Bone marrow (tissue), 2 donors: ENCODE measurements at places on chromosomes 4 and X.

GRCh38 chrX:149365061-149365460 lies 140.0 kb downstream of the IDS start:
- DNase-seq: no peak

DNA sequence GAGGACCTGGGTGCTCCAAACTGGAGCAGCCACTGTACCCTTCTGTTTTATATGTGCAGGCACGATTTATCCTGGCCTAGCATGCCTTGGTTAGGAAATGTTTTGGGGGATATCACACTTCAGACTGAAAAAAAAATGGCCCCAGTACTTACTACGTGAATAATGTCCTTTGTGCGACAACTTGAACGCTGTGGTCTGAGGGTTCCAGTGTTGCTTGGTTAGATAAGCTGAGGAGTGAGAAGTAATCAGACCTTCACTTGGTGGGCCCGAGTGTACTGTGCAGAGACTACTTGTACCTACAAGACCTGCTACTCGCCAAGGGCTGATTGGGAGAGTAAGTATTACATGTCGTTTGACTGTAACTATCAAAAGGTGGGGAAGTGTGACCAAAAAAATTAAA lies 678 bp downstream of the DNAAF6 start:
- DNase-seq: no peak

- DNase-seq: peak; percentile 87
Measured at GRCh38 chr4:73740353-73740778, at the start of gene CXCL8. Gene CXCL8, plus strand, starts transcription at chr4:73740569. Its CDS starts 90 bp downstream, at chr4:73740659.

GRCh38 chrX:107025545-107025944 lies 25.5 kb upstream of the MORC4 start:
- no peak for DNase-seq

DNA sequence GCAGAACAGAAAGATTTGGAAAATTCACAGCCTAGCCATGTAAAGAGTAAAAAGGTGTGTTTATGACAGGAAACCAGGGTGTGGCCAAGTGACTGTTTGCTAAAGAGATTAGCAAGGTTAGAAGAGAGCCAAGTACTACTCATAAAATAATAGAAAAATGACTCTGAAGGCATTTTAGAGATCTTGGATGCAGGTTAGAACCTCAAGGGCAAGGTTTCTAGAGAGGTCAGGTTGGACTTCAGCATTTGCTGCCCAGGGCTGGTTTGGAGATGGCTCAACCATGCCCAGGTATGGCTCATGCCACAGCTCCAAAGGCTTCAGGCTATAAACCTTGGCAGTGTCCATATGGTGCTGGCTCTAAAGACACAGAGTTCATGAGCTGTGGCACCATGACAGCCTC lies 40.6 kb upstream of the ADGRA3 start:
- no peak for DNase-seq

- no peak for DNase-seq
Measured at GRCh38 chrX:8632924-8633323, 99.0 kb downstream of the ANOS1 start.

- DNase-seq: peak; percentile 6
Measured at GRCh38 chr4:89254847-89255246, 52.8 kb downstream of the GPRIN3 start.

GRCh38 chr4:109390115-109390768 lies 43.4 kb upstream of the SEC24B start:
- no peak for DNase-seq

DNA sequence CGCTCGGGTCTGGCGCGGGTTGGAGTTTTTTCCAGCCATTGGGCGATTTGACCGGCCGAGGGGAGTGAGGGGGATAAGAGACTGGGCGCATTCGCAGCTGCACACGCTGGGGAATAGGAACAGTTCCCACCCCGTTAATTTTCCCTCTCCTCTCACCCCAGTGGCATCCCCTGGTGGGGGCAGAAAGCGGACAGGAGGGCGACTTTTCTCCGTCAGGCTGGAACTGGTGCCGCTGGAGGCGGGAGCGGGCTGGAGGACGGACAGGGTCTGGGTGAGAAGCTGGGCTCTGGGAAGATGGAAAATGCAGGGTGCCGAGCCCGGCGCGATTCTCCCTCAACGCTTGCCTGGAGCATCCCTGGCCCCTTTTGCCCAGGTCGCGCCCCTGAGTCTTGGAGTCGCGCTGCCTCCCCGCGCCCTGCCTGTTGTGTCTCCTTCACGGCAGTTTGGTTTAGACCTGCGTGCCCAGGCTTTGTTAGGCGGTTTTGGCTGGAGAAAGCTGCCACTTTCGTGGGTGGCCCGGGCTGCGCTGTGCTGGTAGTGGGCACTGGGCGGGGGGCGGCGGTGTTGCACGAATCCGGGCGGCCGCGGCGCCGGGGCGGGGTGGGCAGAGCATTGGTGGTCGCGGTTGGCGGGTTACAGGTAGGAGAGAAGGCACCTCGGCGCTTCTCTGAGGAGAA lies 2.0 kb downstream of the ADGRL3 start:
- DNase-seq: no peak

- no peak for DNase-seq
Measured at GRCh38 chr4:7792616-7793015, 147.0 kb downstream of the AFAP1 start.

DNA sequence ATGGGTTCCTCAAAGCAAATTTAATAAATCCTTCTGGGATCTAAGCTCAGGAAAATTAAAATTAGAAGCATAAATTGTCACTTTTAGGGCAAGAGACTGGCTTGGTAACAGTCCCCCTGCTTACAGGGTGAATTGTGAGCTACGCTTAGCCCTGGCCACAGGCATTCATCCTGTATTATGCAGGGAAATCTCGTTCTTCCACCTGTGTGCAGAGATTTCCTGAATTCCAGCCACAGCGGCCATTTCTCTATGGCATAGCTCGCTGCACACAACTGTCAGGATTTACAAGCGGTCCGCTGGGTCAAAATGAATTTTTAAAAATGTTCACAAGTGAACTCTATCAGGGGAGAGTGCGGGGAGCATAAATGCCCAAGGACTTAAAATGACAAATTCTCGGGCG lies 111.9 kb downstream of the DCTD start:
- DNase-seq: no peak

- no peak for DNase-seq
Measured at GRCh38 chrX:145687707-145688106, 129.9 kb upstream of the SLITRK2 start.

GRCh38 chr4:139554893-139555704 lies 920 bp downstream of the SETD7 start:
- DNase-seq: peak; percentile 59

- peak; percentile 96 for DNase-seq
Measured at GRCh38 chr4:2745981-2746806, 9.9 kb downstream of the TNIP2 start.

- no peak for DNase-seq
Measured at GRCh38 chr4:6252051-6252450, 17.6 kb upstream of the WFS1 start.

DNA sequence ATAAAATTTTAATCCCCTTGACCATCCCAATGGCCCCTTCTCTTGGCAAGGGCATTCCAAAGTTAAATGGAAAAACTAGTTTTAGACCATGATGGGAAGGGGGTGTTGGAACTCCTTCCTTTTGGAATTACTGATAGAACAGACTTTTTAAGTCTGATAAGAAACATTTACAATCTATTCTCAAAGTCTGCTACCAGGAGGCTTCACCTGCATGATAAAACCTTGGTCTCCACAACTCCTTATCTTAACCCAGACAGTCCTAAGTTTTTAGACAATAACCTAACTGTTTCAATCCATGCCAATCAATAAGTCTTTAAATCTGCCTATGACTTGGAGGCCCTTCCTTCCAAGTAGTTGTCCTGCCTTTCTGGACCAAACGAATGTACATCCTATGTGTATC lies 63.9 kb upstream of the PGRMC2 start:
- DNase-seq: no peak

- DNase-seq: no peak
Measured at GRCh38 chr4:56760183-56760582, 61.3 kb downstream of the SPINK2 start.

DNA sequence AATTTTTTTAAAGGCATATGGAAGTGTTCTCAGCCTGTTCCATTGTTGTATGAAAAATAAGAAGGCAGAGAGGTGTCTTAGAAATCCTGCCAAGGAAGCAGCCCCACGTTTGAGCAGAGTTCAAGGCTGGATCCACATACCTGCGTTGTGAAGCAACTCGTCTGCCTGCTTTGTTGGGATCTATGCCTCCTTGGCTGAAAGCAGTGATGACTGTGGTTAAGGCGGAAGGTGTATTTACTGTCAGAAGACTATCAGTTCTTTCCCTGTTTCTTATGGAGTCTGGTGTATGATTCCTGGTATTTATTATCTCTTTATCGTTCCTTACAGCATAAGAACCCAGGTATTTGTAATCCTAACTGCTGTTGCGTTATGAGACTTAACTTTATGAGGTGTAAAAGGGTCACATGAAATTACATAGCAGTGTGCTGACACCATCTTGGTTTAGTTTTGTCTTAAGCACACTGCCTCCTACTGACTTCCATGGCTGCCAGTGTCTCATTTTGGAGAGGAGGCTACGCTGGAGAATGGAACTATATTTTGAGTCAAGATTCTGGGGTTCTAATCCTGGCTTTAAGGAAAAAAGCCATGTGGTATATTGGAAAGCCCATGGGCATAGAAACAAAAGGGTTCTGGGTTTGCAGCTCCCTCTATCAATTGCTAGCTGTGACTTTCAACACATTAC lies 3.1 kb upstream of the MSMO1 start:
- no peak for DNase-seq

DNA sequence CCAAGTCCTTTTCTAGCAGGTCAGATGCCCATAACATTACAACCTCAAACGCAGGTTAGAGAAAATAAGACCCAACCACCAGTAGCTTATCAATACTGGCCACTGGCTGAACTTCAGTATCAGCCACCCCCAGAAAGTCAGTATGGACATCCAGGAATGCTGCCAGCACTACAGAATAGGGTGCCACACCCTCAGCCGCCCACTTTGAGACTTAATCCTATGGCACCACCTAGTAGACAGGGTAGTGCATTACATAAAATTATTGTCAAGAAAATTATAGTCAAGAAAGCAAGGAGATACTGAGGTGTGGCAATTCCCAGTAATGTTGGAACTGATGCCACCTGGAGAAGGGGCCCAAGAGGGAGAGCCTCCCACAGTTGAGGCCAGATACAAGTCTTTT lies 19.9 kb upstream of the TRIM61 start:
- DNase-seq: no peak

DNA sequence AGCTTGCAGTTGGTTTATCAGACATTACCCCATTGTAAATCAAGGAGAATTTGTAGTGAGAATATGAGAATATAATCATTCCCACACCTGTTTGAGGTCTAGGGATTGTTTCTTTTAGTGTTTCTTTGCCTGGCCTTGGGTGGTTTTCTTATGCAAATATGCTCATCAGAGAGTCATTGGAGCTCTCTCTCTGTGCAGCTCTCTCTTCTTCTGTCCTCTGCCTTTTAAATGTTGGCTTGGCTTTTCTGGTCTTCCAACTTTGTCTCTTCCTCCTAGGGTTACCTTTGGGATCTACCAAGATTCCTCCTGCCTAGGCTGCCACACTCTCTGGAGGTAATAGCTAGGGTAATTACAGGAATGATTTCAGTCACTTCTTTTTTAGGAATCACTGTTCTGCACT lies 102.3 kb upstream of the ARSJ start:
- no peak for DNase-seq

DNA sequence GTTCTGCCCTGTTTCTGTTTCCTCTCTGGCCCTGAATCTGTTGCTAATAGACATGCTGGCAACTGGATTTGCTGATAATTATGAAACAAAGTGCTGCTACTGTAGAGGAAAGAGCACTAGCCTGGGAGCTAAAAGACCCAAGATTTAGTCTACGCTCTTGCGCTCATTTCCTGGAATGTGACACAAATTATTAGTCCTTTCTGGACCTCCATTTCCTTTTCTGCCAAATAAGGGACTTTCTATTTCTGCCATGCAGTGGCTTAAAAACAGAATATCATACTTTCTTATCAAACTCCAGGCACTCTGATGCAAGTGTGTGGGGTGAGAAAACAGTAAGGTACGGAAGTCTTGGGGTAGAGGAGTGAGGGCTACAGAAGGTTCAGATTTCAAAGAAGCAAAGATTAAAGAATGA lies 48.3 kb upstream of the GPR174 start:
- DNase-seq: no peak

DNA sequence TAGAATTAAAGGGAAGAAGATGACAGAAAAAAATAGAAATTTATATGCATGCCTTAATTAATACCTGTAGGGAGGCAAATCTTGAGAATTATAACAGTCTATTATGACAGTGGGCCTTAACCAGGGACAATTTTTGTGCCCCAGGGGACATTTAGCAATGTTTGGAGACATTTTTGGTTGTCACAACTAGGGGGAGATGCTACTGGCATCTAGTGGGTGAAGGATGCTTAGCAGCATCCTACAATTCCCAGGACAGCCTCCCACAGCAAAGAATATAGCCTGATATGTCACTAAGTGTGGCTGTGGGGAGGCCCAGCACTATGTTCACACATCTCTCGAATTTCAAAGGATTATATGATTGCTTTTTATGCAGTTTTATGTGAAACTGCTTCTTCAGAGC lies 10.5 kb downstream of the GPR82 start:
- DNase-seq: no peak

GRCh38 chrX:31139961-31140360 lies 68.1 kb upstream of the FTHL17 start:
- no peak for DNase-seq

DNA sequence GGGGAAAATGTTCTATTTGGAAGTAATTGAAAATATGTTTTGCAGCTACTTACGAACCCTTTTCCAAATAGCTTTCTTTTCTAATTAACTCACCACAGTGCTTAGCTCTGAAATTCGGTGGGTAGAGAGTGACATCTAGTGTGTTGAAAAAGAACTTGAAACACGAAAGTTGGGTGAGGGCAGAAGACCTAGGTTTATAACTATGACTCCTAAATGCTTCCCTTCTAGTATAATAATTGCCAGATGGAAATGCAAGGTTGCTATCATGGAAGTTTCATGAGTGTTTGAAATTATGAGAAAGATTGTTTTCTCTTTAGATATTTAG lies 77.3 kb upstream of the NOCT start:
- peak; percentile 34 for DNase-seq

DNA sequence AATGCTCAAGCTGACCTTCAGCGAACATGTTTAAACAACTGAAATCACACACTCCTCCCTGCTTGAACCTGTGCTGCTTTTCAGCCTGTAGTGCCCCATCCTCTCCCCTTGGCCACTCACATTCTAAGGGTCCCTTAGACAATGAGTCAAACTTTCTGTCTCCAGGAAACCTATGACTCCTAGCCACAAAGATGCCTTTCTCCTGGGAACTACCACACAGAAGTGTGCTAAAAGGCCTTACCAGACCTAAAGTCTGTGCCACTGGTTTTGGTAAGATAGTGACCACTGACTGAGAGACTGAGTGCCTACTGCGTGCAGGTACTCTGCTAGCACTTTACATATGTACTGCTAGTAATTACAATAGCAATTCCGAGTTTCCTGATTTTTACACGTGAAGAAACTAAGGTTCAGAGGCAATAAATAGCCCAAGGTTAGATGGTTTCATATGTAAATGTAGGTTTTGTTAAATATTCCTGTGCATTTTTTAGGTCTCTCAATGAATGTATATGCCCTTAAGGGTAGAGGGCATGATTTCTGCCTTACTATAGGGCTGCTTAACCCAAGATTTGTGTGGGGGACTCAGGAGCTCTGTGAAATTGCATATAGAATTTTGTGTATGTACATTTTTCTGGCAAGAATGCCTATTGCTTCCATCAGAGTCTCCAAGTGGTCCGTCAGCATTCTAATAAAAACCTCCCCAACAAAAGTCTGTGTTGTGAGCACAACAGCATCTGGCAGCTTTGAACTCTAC lies 71.1 kb downstream of the NSG1 start:
- no peak for DNase-seq

- peak; percentile 55 for DNase-seq
Measured at GRCh38 chr4:73709451-73710033, 30.8 kb upstream of the CXCL8 start.
